NCI-H1694 (cell line): ENCODE measurements at places on chromosomes 6 and 20.
A peak's percentile ranks its signal among the peaks of the same experiment; 100 is the strongest.

DNA sequence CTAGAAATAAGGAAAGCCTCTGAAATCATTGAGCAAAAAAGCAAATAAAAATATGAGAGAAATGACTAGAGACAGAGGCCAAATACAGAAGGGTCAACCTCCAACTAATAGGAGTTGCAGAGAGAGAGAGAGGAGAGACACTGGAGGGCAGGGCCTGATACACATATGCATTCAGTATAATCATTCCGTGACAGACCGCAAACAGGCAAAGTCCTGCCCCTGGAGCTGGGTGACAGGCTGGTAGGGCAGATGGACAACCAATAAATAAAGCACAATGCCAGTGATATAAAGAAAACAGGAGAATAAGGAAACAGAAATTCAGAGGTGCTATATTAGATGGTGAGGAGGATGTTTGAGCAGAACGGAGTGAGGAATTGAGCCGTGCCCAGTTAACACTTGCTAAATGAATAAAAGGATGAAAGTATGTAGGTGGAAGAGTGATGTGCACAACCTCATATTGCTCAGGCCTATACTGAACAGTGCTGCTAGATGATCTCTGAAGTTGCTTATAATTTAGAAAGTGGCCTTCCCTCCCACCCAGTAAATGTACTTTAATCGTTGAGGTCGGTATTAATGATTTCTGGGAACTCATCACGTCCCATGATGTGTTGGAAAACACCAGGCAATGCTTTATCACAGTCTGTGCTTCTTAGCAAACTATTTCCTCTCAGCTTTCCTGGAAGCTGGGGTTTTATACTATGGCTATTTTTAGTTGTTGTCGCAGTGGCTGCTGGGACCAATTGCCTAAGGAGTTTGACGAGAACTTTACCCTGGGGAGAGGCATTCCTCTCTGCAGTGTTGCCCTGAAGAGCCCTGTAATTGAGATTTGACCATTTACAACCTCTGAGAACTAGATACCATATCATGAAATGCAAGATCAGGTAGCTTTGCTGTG, 37.6 kb upstream of the CLIC5 start:
- no peak for DNase-seq

DNA sequence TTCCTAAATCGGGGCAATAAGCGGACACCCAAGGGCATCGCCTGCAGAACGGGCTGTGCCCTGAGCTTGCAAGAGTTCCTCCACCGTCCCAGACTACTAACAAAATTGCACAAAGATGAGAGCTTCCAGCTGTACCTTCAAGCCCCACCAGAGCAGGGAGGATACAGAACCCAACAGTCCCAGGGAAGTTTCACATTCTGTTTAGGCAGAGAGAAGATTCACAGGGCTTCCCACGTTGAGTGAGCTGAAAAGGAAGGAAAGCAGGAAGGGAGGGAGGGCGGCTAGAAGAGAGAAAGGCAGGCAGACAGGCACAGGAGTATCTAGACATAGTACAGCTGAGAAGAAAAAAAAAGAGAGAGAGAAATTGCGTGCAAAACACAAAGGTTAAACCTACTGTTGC, 112.6 kb upstream of the AFDN start:
- DNase-seq: no peak

DNA sequence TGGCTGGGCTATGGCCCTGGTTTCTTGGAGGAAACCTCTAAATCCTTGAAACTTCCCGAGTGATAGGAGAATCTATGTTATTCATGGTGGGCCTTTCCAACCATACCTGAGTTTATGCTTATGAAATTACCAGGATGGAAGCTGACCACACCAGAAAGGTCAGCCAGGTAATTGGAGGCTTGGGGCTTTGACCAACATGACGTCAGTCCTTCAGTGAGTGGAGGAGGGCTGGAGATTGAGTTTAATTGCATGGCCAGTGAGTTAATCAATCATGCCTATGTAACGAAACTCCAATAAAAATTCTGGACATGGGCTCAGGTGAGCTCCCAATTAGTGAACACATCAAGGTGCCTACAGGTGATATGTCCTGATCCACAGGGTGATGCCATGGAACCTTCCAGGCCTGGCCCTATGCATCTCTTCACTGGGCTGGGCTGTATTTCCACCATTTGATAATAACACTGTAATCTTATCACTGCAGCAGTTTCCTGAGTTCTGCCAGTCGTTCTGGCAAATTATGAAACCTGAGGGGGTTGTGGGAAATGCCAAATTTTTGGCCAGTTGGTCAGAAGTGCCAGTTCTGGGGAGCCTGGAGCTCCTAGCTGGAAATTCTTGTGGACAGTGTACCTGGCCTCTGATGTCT, 106.5 kb downstream of the CDH26 start:
- no peak for DNase-seq

GRCh38 chr6:149060300-149060984, 257.1 kb upstream of the TAB2 start:
- no peak for DNase-seq

GRCh38 chr6:160239929-160240690, 18.5 kb downstream of the SLC22A2 start:
- no peak for DNase-seq

- DNase-seq: peak; percentile 41
These were observed 2.5 kb upstream of the BHLHE23 start for GRCh38 chr20:63009045-63009961.

GRCh38 chr20:63499338-63499969, 571 bp upstream of the EEF1A2 start:
- no peak for DNase-seq

DNA sequence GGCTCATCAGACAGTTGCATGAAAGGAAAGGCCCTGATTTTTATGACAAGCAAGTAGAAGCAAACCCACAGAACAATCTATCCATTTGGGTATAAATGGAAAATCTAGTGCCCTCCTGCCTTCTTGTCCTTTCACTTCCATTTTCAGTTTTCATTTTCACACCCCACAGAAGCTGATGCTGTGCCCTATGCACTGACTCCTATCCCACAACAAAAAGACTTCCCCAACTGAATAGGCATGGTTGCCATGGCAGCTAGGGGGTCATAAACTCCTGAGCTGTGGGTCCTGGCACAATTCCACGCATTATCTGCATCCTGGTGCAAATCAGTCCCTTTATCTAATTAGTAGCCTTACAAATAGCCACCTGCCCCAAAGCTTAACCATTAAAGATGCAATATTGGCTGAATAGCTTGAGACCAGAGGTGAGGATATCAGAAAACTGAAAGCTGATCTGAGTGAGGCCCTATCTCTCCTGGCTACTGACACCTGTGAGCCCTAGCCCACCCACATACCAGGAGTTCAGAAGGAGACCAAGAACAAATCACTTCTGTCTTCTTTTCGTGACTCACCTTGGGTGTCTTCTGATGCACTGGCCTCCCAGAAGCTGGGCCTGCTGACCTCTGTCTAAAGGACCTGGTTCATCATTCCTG, 34.9 kb upstream of the HEY2 start:
- no peak for DNase-seq

- DNase-seq: peak; percentile 66
These were observed 23.7 kb downstream of the ZNF311 start for GRCh38 chr6:28981431-28981832.

- DNase-seq: no peak
These were observed 216.4 kb downstream of the C6orf118 start for GRCh38 chr6:165092881-165093595.

GRCh38 chr6:139550361-139550760, 175.9 kb upstream of the CITED2 start:
- no peak for DNase-seq
